Stimulated activated CD4-positive, alpha-beta T cell treated with anti-CD3 and anti-CD28 coated beads, Interleukin-1b, Interleukin-23, amount 100 ng/mL, for 1 hour (primary cell): ENCODE measurements at places on chromosomes 5 and 9.

DNA sequence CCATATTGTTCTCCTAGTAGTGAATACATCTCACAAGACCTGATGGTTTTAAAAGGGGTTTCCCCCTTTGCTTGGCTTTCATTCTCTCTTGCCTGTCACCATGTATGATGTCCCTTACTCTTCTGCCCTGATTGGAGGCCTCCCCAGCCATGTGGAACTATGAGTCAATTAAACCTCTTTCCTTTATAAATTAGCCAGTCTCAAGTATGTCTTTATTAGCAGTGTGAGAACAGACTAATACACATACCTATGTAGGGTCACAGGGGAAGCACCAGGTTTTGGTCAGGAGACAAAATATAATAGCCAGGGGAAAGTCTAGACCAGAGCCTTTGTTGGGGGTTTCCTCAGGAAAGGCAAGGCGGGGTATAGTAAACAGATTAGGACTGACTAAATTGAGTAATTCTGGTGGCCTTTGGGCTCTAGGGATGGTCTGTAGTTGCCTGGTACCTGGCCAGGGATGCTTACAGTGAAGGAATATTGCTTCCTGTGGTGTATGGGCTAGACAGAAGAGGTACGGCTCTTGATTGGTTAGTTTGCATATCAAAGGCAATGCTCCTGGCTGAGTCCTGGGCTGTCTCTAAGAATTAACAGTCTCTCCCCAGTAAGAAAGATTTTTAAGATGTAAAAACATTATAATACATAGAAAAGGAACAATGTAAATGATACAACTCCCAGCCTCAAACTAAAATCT, 254.5 kb downstream of the ELAVL2 start:
- no peak for DNase-seq

- no peak for DNase-seq
Measured at GRCh38 chr5:102876610-102877009, 121.5 kb downstream of the PAM start.

GRCh38 chr5:61768692-61769281, 436.7 kb downstream of the ZSWIM6 start:
- DNase-seq = no peak

- no peak for DNase-seq
Measured at GRCh38 chr5:148514344-148514743, 130.6 kb downstream of the FBXO38 start.

GRCh38 chr5:97072696-97073095, 69.7 kb downstream of the LIX1 start:
- DNase-seq = no peak

- DNase-seq = no peak
Measured at GRCh38 chr9:132239518-132239917, 77.7 kb downstream of the NTNG2 start.

GRCh38 chr5:68932830-68933434, 160.9 kb upstream of the SLC30A5 start:
- no peak for DNase-seq

DNA sequence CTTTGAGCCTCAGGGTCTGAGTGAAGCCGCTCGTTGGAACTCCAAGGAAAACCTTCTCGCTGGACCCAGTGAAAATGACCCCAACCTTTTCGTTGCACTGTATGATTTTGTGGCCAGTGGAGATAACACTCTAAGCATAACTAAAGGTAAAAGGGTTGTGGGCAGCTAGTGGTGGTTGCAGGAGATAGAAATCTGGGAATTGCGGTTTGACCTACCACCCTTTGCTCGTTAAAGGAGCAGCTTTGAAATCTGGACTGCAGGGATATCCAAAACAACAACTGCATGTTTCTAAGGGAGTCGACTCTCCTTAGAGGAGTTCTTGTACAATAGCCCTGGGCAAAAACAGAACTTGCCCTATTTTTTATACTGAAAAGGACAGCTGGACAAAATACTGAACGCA, 19.0 kb downstream of the ABL1 start:
- DNase-seq = no peak

- DNase-seq = no peak
Measured at GRCh38 chr5:129639331-129639730, 108.6 kb upstream of the MINAR2 start.

DNA sequence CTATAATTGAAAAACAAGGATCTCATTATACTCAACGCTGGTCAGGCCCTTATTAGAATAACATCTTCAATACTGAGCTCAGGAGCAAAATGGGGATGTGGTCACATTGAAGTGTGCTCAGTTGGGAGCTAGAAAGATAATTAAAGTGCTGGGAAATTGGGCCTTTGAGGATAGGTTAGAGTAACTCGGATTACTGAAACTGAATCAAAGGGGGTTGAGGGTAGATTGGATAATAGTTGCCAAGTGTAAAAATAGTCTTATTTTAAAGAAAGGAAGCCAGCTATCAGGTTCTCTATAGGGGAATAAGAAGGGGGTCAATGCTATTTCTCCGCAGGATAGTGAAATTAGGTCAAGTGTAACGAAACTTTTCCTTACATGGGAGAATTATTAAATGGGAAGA, 391.0 kb upstream of the PTPRD start:
- DNase-seq = no peak

GRCh38 chr5:15285901-15286583, 213.9 kb upstream of the FBXL7 start:
- DNase-seq = no peak

GRCh38 chr5:159773062-159773924, 143.0 kb upstream of the ADRA1B start:
- peak; percentile 29 for DNase-seq

GRCh38 chr5:123119334-123119986, 30.4 kb downstream of the PRDM6 start:
- no peak for DNase-seq

GRCh38 chr9:70263421-70263820, 4.6 kb downstream of the SMC5 start:
- DNase-seq = no peak

- peak; percentile 84 for DNase-seq
Measured at GRCh38 chr9:3526165-3526996, 580 bp upstream of the RFX3 start.

GRCh38 chr9:27107241-27107640, 1.8 kb upstream of the TEK start:
- DNase-seq = no peak

- DNase-seq = peak; percentile 60
Measured at GRCh38 chr5:35854248-35854647, 2.4 kb upstream of the IL7R start.

GRCh38 chr5:54171645-54172384, 138.6 kb downstream of the ARL15 start:
- DNase-seq = no peak

DNA sequence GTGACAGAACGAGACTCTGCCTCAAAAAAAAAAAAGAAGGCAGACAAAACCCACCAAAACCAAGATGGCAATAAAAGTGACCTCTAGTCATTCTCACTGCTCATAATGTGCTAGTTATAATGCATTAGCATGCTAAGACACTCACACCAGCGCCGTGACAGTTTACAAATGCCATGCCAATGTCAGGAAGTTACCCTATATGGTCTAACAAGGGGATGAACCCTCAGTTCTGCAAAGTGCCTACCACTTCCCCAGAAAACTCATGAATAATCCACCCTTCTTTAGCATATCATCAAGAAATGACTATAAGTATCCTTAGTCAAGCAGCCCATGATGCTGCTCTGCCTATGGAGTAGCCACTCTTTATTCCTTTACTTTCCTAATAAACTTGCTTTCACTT, 4.7 kb upstream of the BICD2 start:
- DNase-seq = no peak

GRCh38 chr5:174751154-174752000, 27.0 kb downstream of the MSX2 start:
- no peak for DNase-seq

DNA sequence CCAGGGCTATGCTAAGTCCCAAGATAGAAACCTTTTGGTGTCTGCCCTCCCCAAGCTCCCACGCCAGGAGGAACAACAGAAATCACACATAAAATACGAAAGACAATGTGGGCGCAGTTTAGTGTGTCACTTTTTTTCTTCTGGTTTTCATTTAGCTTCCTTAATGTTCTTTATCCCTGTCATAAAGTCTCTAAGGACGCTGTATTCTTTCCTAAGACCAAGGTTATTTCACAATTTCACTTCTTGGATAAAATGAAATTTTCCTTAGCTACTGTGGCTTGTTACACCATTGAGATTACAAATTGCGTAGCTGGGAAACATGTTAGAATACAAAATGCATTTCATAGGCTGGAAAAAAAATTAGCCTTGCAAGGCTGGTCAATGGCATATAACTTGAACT, 85.4 kb downstream of the GLIS3 start:
- DNase-seq = no peak

DNA sequence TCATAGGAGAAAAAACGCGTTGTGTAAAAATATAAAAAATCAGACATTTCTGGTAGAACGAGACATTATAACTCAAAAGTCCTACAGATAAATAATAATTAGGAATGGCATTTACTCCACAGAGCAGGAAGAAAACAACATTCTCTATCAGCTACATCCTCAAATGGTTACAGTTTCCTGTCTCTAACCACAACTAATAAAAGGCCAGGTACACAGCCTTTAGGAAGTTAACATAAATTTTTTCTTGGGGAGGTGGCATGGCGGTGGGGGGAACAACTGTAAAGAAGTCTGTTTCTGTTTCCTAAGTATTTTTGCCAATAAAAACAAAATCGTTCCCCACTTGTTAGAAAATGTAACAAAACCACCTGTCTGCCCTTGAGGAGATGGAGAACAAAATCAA, 44.5 kb downstream of the INSYN2B start:
- no peak for DNase-seq

- no peak for DNase-seq
Measured at GRCh38 chr5:97778451-97778850, 595.4 kb upstream of the RIOK2 start.

DNA sequence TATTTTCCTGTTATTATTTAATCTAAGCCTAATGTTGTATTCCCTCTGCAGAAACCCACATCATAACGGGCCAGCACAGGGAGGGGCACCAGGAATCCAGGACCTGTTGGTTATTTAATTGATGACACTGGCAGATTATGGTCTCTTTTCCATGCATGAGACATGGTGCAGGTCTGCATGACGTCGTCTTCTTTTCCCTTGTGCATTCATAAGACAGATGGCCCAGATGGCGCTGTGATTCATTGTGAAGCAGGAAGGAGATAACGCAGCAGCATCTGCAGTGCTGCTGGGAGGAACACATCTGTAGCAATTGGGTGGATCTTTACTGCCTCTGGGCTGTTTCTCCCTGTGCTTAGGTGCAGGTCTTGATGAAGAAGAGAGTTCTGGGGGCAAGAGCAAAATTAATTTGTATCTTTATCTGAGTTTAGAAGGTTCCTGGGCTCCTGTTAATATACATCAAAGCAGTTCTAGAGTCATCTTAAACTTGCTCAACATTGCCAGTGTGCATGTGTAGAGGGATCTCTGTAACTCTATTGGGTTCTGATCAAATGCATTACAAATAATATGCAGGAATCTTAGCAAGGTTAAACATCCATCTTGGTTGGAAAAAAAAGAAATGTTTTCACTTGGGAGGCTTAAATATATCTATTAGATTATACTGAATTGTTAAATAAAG, 176.1 kb downstream of the PCSK1 start:
- no peak for DNase-seq

GRCh38 chr5:42520203-42520602, 97.0 kb downstream of the GHR start:
- no peak for DNase-seq

DNA sequence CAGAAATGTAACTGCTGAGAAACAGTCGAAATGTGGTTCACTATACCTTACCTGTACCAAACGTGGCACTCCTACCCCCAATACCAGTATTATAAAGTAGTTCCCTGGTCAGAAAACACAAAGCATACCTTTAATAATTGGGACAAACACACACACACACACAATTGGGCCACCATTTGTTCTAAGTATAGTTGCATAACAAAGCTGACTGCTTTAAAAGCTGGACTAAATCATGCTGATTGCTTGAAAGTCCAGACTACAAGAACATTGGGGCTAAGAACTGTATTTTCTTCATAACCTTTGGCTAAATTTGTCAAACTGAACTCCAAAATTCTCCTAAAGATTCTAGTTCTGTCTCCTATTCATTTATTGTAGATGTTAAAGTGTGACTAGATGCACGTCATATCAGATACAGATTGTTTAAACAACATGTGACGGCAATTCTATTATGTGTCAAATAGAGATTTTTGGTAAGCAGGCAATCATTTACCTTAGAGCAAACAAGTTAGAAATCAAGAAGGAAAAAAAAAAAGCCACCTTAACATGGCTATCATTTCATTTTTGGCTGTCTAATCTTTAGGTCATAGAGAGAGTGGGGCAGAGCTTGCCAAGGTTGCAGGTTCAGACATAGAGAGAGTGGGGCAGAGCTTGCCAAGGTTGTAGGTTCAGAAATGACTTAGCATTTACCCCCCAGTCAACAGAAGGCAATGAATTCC, 265.1 kb downstream of the ARL15 start:
- DNase-seq = no peak

GRCh38 chr9:123422635-123423310, 66.8 kb downstream of the CRB2 start:
- DNase-seq = no peak

- DNase-seq = no peak
Measured at GRCh38 chr9:76459694-76460635, 983 bp downstream of the GCNT1 start.

GRCh38 chr5:132883261-132883834, 9.9 kb downstream of the LEAP2 start:
- DNase-seq = no peak

DNA sequence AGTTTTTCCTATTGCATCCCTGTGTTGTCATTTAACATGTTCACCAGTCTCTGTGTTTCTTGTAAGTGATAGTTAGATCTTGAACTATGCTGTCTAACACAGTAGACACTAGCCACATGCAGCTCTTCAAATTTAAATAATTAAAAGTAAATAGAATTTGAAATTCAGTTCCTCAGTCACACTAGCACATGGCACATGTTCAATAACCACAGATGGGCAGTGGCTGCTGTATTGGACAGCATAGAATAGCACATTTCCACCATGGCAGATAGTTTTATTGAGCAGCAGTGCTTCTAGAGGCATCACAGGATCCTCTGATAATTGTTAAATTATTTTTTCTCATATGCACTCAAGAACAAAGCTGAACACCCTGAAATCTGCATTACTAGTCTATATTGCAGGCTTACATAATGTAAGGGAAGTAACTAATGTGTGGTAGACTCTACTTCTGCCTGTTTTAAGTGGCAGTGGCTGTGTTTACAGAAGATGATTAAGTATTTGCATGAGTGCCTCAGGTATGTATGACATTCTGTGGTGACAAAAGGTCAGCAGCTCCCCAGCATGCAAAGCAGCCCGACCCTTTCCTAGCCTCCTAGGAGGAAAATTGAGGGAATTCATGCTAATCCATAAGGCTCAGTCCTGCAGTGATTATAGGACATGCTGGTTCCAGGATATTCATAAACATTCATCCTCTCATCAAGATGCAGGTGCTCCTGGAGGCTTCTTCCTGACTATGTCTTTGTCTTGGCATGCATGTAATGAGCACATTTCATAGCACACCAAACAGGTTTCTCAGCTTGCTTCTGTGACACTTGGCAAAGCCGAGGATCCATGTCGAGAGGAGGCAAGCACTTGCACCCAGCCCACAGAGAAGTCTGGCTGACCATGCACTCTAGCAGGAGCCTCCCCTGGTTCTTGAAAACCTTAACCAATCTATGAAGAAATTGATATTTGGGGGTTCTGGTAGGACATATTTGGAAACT, 45.5 kb downstream of the SH3RF2 start:
- DNase-seq = no peak
